Glutamatergic neuron (in vitro differentiated cells): ENCODE measurements at places on chromosomes 5 and 9. TPM values are rescaled to one million over a fixed set of nuclear protein-coding genes. Genes with fewer than 3 reads are reported as not detected.

GRCh38 chr5:168883281-168883741 is 304.1 kb upstream of the PANK3 start:
- no peaks in the 10 kb centered on the region for H3K36me3 ChIP-seq
- H3K4me1 ChIP-seq: peaks cover 40% of the 10 kb centered on the region
- DNase-seq: peak; percentile 34
- no peaks in the 10 kb centered on the region for H3K27me3 ChIP-seq
- H3K27ac ChIP-seq: peak overlapping the region; percentile 55

DNA sequence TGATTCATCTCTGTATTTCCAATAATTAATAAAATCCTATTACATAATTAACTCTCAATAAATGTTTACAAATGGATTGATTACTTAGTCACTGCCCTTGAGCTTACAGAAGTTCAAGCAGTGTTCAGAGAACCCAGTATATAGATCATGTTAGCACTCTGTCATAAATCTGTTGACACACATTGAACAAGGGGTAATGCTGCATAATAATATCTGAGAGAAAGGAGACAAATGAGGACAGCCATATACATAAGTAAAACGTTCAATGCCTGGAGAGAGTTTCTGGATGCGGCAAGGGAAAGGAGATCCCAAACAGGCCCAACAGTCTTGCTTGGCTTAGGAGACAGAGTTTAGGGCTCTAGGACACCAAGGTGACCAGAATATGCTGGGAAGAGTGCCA is 270.2 kb downstream of the FBXL17 start:
- no peak for DNase-seq
- no peak overlapping the region for H3K4me3 ChIP-seq
- no peaks in the 10 kb centered on the region for H3K4me1 ChIP-seq
- no peaks in the 10 kb centered on the region for H3K36me3 ChIP-seq
- H3K27me3 ChIP-seq: peaks cover 1% of the 10 kb centered on the region

GRCh38 chr5:143671021-143671420 is 140.9 kb upstream of the HMHB1 start:
- H3K4me1 ChIP-seq: no peaks in the 10 kb centered on the region
- no peak overlapping the region for H3K27ac ChIP-seq
- peaks cover 1% of the 10 kb centered on the region for H3K27me3 ChIP-seq
- H3K36me3 ChIP-seq: no peaks in the 10 kb centered on the region
- H3K4me3 ChIP-seq: no peak overlapping the region

GRCh38 chr5:111961862-111962261 is 204.9 kb upstream of the NREP start:
- DNase-seq: no peak
- no peak overlapping the region for H3K4me3 ChIP-seq
- H3K27ac ChIP-seq: no peak overlapping the region

CYLC2 gene
- not detected for total RNA-seq

LCN9 gene
- not detected for total RNA-seq

GRCh38 chr9:16921855-16922254 is 51.4 kb upstream of the BNC2 start:
- no peaks in the 10 kb centered on the region for H3K4me1 ChIP-seq
- no peak overlapping the region for H3K4me3 ChIP-seq
- H3K27ac ChIP-seq: no peak overlapping the region
- no peaks in the 10 kb centered on the region for H3K36me3 ChIP-seq
- H3K27me3 ChIP-seq: no peaks in the 10 kb centered on the region

DNA sequence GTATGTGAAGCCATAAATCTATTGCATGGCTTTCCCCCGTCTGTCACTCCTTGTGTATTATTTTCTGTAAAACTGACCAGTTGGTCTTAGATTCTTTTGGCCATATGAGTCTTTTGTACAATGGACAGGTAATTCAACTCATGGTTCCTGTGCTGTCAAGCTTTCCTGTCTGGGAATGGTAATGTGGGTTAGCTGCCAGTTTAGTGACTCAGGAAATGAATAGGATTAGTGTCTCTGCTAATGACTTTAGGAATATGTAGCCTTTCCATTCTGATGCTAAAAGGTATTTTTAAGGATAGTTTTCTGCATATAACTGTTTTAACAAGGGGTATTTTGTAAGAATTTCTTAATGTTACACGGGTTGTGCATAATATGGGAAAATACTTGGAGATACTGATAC is 182.7 kb downstream of the PBX3 start:
- H3K36me3 ChIP-seq: no peaks in the 10 kb centered on the region
- H3K27me3 ChIP-seq: no peaks in the 10 kb centered on the region
- DNase-seq: no peak
- H3K27ac ChIP-seq: no peak overlapping the region
- H3K4me3 ChIP-seq: no peak overlapping the region

FRMPD1 gene
- total RNA-seq: 38.1 TPM

- no peaks in the 10 kb centered on the region for H3K4me1 ChIP-seq
- H3K27ac ChIP-seq: no peak overlapping the region
- no peak for DNase-seq
- H3K27me3 ChIP-seq: peaks cover 3% of the 10 kb centered on the region
- no peak overlapping the region for H3K4me3 ChIP-seq
Measured at GRCh38 chr9:91177081-91177480, 184.6 kb downstream of the AUH start.

MCTP1 gene
- 1.7 TPM for total RNA-seq

- DNase-seq: no peak
- peaks cover 32% of the 10 kb centered on the region for H3K4me1 ChIP-seq
Measured at GRCh38 chr5:134142806-134143205, 28.3 kb downstream of the TCF7 start.

GRCh38 chr9:27442464-27442863 is 81.6 kb upstream of the IFNK start:
- H3K27ac ChIP-seq: no peak overlapping the region
- peaks cover 2% of the 10 kb centered on the region for H3K27me3 ChIP-seq
- no peaks in the 10 kb centered on the region for H3K36me3 ChIP-seq
- no peak for DNase-seq
- no peak overlapping the region for H3K4me3 ChIP-seq

DNA sequence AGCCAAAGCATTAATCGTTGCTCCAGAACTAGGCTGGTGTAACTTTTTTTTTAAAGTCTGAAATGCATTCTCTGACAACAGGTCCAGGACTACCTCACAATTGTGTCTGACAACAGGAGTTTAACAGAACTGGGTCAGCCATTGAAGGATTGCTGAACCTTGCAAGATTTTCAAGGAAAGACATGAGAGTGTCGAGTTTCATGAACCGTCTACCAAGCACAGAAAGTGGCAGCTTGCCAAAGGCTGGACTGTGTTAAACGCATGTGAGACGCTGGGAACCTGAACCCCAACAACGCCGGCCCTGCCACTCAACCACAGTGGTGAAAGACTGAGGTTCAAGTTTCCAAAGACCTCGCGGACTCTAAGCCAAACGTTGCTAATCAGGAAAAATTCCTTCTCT is 79.1 kb downstream of the LHFPL2 start:
- H3K4me3 ChIP-seq: no peak overlapping the region
- peak; percentile 19 for DNase-seq
- no peaks in the 10 kb centered on the region for H3K27me3 ChIP-seq
- peaks cover 12% of the 10 kb centered on the region for H3K4me1 ChIP-seq

SGCD gene
- total RNA-seq: 0.20 TPM

DNA sequence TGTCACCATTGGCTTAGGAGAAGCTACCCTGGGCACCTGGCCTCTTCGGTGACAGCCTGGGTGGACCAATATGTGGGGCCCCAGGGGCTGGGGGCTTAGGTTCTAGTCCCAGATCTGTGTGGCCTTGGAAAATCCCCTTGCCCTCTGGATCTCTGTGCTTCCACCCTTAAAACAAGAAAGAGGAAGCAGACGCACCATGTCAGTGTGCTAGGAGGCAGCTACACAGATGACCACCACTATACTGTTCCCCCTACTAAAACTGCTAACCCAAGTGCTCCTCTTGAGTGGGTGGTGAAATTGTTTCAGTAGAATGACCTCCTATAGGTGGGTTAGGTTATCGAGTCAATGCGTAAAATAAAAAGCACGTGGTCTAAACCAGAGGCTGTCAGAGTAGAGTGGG is 31.0 kb downstream of the AFAP1L1 start:
- H3K27ac ChIP-seq: no peak overlapping the region
- no peaks in the 10 kb centered on the region for H3K36me3 ChIP-seq
- DNase-seq: no peak
- H3K4me3 ChIP-seq: no peak overlapping the region
- peaks cover 1% of the 10 kb centered on the region for H3K27me3 ChIP-seq

- peaks cover 17% of the 10 kb centered on the region for H3K4me1 ChIP-seq
- DNase-seq: no peak
- peaks cover 3% of the 10 kb centered on the region for H3K36me3 ChIP-seq
Measured at GRCh38 chr9:119451426-119451825, 82.2 kb upstream of the BRINP1 start.

PPP3R2 gene
- total RNA-seq: not detected

IL4 gene
- not detected for total RNA-seq

DNA sequence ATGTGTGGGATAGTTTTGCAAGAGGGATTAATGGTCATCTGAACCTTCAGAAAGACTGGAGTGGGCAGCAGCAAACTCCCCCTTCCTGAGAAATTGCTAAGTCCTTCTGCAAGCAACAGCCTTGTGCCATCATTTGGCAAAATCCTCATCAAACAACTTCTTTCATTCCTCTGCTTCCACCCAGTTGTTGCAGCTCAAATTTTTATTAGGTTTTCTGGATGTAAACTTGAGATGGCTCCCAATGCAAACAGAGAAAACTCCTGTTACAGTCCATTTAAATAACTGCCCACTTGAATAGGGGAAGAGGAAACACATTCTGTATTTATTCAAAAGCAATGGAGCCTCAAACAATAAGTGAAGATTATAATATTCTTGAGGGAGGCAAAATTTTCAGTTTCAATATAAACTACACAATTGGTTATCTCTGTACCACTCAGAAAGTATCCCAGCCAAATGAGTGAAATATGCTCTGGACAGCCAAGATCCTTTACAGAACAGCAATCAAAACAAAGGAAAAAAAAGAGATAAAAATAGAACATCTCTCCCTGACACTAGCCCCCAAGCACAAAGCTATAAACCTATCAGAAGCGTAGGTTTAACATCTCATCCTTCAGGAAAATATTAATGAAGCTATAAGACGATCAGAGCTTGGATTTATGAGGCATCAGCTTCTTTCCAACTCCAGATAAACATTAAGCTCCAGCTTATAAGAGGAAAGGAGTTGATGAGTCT is 17.3 kb upstream of the DAP start:
- no peak for DNase-seq
- H3K4me3 ChIP-seq: no peak overlapping the region
- H3K27ac ChIP-seq: no peak overlapping the region
- no peaks in the 10 kb centered on the region for H3K4me1 ChIP-seq
- H3K36me3 ChIP-seq: peaks cover 11% of the 10 kb centered on the region

GRCh38 chr9:5013374-5013773 is 28.3 kb downstream of the JAK2 start:
- no peaks in the 10 kb centered on the region for H3K4me1 ChIP-seq
- H3K27me3 ChIP-seq: no peaks in the 10 kb centered on the region
- H3K27ac ChIP-seq: no peak overlapping the region
- H3K36me3 ChIP-seq: no peaks in the 10 kb centered on the region
- H3K4me3 ChIP-seq: no peak overlapping the region
- DNase-seq: no peak

- no peak for DNase-seq
- no peak overlapping the region for H3K27ac ChIP-seq
- peaks cover 4% of the 10 kb centered on the region for H3K27me3 ChIP-seq
Measured at GRCh38 chr5:173741729-173742431, 125.4 kb upstream of the BOD1 start.

DNA sequence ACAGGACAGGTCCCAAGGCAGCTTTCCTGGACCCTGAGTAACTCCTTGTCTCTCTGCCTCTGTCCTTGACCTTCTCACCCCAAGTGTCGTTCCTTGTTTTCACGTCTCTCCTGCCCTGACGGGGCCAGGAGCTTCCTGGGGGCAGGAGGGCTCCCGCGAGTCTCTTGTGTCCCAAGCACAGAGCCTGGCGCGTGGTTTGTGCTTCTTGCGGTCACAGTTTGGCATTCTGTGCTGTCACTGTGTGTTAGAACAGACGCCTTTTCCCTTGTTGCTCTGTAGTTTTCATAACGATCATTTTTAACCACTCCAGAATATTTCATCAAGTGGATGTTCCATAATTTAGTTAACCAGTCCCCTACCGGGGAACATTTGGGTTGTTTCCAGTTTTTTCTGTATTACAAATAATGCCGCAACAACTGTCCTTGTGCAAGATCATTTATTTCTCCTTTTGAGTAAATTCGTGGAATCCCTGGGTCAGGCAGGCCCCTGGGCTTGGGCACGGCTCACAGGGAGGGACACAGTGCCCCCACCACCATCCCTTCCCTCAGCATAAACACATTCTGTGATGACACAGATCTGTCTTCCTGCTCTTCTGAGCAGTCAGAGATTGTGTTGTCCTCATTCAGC is 71.9 kb downstream of the TSPAN17 start:
- H3K4me3 ChIP-seq: no peak overlapping the region
- no peak for DNase-seq
- no peaks in the 10 kb centered on the region for H3K27me3 ChIP-seq

GRCh38 chr5:141915881-141916336 is 7.8 kb upstream of the DELE1 start:
- no peak overlapping the region for H3K27ac ChIP-seq
- H3K27me3 ChIP-seq: peaks cover 8% of the 10 kb centered on the region
- H3K36me3 ChIP-seq: peaks cover 5% of the 10 kb centered on the region
- H3K4me1 ChIP-seq: peaks cover 4% of the 10 kb centered on the region
- no peak for DNase-seq
- no peak overlapping the region for H3K4me3 ChIP-seq

GRCh38 chr9:90999425-91000397 is 198.1 kb downstream of the SYK start:
- H3K27me3 ChIP-seq: no peaks in the 10 kb centered on the region
- H3K4me3 ChIP-seq: no peak overlapping the region
- no peaks in the 10 kb centered on the region for H3K36me3 ChIP-seq
- no peaks in the 10 kb centered on the region for H3K4me1 ChIP-seq
- no peak for DNase-seq

DNA sequence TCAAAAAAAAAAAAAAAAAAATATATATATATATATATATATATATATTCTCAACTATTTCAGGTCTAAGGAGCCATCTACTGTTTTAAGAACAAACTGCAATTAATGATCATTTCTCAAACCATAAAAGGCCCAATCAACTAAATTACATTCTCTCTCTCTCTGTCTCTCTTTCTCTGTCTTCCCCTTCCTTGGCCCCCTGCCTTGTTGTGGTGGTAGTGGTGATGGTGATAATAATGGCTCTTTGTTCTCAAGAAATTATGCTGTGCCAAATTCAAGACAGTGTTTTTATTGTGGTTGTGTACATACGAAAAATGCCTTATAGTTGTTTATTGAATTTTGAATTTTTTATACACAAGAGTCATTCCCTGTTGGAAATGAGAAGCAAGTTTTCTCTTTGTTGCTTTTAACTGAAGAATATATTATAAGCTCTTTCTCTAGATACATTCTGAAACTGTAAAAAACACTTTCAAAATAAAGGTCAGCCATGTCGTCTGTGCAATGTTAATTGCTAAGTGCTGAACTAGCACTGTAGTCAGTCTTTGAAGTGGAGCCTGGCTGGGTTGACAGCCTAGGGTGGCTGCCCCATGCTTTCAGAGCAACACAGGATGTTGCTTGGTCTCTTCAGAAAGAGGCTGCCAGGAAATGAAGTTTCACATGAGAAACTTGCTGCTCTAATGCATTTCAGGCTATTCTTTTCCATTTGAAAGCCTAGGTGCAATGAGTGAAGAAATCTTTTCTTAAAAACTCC is 96.0 kb downstream of the HINT1 start:
- H3K27me3 ChIP-seq: no peaks in the 10 kb centered on the region
- H3K4me1 ChIP-seq: peaks cover 4% of the 10 kb centered on the region
- no peak for DNase-seq
- no peak overlapping the region for H3K27ac ChIP-seq
